Right ventricle myocardium inferior (tissue), 1 donor: ENCODE measurements at places on chromosomes 13 and 19. TPM values are rescaled to one million over a fixed set of nuclear protein-coding genes. Genes with fewer than 3 reads are reported as not detected.

TGFBR3L gene
- 7.2 TPM for total RNA-seq

GDF15 gene
- 0.46 TPM for total RNA-seq

ATXN8OS gene
- total RNA-seq = not detected

SSC5D gene
- total RNA-seq = 3.4 TPM

ZNF486 gene
- 1.5 TPM for total RNA-seq

ZNF506 gene
- total RNA-seq = 9.8 TPM

BRSK1 gene
- total RNA-seq = 2.4 TPM
